ENCODE measurements at places on chromosomes 7 and 10. TPM values are rescaled to one million over a fixed set of nuclear protein-coding genes. Genes with fewer than 3 reads are reported as not detected.

Gene UCN3
- not detected for total RNA-seq

Gene ACBD5
- 21.2 TPM for total RNA-seq

Gene CASTOR2
- total RNA-seq: 10.7 TPM

Gene OPN4
- total RNA-seq: not detected

- no peaks in the 10 kb centered on the region for H3K4me1 ChIP-seq
- no peaks in the 10 kb centered on the region for H3K36me3 ChIP-seq
- H3K27me3 ChIP-seq: no peaks in the 10 kb centered on the region
- DNase-seq: no peak
- no peak overlapping the region for H3K4me3 ChIP-seq
Observed at GRCh38 chr10:8453587-8453986, 399.1 kb downstream of the GATA3 start.

- no peaks in the 10 kb centered on the region for H3K27me3 ChIP-seq
- DNase-seq: no peak
- no peaks in the 10 kb centered on the region for H3K36me3 ChIP-seq
- no peaks in the 10 kb centered on the region for H3K4me1 ChIP-seq
Observed at GRCh38 chr10:76086170-76086760, 654.8 kb downstream of the LRMDA start.

DNA sequence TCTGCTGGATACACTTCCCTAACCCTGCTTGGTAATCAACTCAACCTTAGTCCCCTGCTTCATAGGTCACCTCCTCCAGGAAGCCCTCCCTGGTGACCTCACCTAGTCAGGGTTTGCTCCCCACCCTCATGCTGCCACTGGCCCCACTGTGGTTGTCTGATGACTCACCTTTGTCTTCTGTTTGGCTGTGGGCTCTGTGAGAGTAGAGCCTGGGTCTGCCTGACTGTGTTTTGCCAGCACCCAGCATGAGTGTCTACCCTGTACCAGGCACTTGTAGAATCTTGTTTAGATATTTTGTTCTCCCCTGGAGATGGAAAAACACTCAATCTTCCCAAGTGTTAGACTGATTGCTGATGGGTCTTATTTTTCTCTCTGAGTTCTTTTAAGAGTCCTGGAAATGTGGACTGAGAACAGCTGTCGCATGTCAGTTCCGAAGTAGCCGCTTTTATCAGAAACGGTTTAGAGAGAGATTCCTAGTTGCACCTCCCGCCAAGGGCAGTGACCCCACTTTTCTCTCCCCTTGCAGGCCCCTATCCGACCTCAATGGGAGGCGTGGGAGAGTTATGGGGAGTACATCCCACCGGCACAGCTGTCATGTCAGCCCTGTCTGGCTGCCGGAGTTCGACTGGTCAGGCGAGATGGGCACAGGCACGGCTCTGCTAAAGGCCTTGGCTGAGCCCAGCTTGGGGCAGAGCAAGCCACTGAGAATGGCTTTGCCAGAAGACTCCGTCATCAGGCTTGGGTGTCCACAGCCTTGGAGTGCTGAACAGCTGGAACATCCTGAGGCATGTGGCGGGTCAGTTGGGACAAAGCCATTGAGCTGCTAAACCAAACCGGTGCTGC lies 134.3 kb downstream of the GRK5 start:
- peak; percentile 68 for DNase-seq
- no peak overlapping the region for H3K4me3 ChIP-seq
- H3K4me1 ChIP-seq: peaks cover 7% of the 10 kb centered on the region
- no peaks in the 10 kb centered on the region for H3K27me3 ChIP-seq
- no peaks in the 10 kb centered on the region for H3K36me3 ChIP-seq

- no peaks in the 10 kb centered on the region for H3K36me3 ChIP-seq
- no peaks in the 10 kb centered on the region for H3K27me3 ChIP-seq
- no peak for DNase-seq
- no peaks in the 10 kb centered on the region for H3K4me1 ChIP-seq
- no peak overlapping the region for H3K27ac ChIP-seq
- no peak overlapping the region for H3K4me3 ChIP-seq
Observed at GRCh38 chr7:147911201-147911601, 679.4 kb upstream of the C7orf33 start.
